Activated T-cell treated with anti-CD3 and anti-CD28 coated beads, Interleukin-2, amount 50 U/mL, for 1 hour (primary cell): ENCODE measurements at places on chromosomes 2 and 18.
A peak's percentile ranks its signal among the peaks of the same experiment; 100 is the strongest.

DNA sequence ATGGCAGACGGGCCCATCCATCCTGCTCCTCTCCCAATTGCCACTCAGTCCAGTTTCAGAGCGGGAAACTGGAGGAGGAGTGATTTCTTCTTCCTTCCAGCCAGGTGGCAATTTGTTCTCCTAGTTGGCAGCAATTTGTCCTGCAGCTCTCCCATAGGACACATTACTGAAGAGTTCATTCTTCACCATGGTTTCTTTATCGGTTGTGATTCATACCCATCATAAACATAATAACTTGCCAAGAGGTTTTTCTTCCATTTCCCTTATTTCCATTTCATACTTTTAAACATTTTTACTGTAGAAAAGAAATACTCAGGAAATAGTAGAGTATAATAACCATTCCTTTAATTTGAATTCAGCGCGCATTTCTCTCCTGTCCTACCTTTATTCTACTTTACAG, 377.9 kb upstream of the RAB12 start:
- DNase-seq: no peak

GRCh38 chr2:174729797-174730697, 34.2 kb downstream of the CHRNA1 start:
- DNase-seq: peak; percentile 51

DNA sequence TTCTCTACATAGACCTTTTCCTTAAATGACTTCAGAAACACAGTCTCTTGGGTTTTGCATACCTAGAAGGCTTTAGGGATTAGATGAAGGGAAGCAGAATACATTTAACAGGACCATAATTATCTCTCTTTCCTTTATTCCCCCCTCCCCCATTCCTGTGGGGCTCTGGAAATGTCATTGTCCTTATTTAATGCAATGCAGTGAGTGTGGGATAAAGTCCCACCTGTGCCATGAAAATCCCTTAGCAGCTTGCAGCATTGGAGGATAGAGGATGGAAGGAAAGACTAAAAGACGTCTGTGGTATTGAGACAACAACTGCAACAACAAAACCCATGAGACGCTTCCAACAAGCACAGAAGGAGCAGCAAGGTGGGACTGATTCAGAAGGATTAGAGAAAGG, 117.8 kb upstream of the DCC start:
- no peak for DNase-seq

DNA sequence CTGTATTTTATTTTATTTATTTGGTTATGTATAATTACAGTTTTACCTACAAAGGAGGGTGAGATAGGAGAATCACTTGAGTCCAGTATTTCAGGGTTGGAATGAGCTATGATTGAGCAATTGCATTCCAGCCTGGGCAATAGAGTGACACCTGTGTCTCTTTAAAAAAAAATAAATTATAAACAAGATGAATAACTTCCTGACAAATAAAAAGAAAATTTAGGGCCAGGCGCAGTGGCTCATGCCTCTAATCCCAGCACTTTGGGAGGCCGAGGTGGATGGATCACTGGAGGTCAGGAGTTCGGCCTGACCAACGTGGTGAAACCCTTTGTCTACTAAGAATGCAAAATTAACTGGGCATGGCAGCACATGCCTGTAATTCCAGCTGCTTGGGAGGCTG, 17.3 kb downstream of the MTA3 start:
- no peak for DNase-seq

DNA sequence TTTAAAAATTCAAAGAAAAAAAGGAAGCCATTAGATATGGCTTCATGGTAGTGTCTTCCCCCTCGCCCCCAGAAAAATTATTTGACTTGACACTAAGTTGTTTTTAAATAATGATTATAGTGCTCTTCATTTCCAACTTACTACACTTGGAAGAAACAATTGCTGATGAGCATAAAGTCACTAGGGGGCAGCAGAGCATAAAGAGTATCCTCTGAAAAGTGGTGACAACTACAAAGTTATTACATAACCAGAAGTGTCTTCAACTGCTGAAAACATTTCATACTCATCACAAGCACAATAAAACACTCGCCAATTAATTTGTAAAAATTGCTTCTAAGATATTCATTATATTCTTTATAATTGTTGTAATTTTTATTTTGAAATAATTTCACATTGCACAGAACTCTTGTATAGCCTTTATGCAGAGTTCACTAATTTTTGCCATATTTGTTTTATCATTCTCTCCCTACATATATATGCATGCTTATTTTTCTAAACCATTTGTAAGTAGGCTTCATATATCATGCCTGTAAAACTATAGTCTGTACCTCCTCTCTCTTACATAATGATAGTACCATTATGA, 54.9 kb downstream of the EXOC6B start:
- DNase-seq: no peak

GRCh38 chr2:96594691-96595152, 43.4 kb downstream of the KANSL3 start:
- no peak for DNase-seq

DNA sequence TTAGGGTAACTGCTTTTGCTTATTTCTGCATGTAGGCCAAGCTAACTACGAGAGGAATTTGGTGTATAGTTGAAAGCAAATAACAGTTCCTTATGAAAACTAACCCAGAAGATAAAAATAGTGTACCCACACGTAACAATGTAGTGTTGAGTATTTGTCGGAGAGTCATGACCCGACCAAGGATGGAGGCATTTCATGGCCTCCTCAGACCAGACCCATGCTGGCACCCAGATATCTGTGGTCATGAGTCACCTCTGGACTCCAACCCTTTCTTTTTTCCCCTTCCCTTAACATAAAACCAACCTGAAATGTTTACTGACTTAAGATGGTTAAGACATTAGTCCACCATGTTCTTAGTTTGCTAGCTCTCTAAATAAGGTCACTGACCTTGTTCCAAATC, 318.7 kb downstream of the NOL4 start:
- no peak for DNase-seq

GRCh38 chr2:9410108-9410507, 13.2 kb downstream of the ITGB1BP1 start:
- no peak for DNase-seq

DNA sequence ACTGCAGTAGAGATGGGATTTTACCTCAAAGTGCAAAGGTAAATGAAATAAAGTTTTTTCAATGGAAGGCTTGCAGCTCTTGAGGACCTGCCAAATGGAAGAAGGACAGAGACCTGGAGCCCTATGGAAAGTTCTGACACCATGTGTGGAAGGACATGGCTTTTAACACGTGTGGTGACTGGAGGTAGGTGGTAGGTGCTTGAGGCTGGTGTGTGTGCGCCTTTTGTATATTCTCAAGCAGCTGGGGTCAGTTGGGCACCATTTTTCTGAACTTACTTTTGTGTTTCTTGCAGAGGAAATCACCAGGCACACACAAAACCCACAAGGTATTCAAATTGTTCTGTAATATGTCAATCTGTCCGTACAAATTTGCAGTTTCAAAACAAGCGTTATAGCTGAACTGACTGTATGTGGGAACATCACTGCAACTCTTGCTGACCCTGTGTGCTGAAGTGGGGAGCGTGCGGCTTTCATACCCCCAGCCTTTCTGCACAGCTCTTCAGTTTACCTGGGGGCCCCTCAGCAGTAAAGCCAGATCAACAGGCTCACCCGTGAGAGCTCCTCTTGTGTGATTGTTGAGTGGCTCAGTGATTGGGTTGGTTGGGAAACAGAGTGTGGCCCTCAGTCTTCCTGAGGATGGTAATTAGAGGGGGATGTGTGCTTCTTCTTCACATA, 363 bp downstream of the GREB1 start:
- no peak for DNase-seq

- no peak for DNase-seq
These were observed 171.9 kb downstream of the GALNT1 start for GRCh38 chr18:35753306-35753910.

GRCh38 chr2:509888-510287, 167.3 kb downstream of the TMEM18 start:
- DNase-seq: no peak

GRCh38 chr2:41605914-41606313, 441.9 kb upstream of the PKDCC start:
- DNase-seq: no peak

GRCh38 chr2:207484444-207485391, 45.0 kb upstream of the CREB1 start:
- no peak for DNase-seq

- DNase-seq: no peak
These were observed 264.1 kb downstream of the EXOC6B start for GRCh38 chr2:72561621-72562318.

DNA sequence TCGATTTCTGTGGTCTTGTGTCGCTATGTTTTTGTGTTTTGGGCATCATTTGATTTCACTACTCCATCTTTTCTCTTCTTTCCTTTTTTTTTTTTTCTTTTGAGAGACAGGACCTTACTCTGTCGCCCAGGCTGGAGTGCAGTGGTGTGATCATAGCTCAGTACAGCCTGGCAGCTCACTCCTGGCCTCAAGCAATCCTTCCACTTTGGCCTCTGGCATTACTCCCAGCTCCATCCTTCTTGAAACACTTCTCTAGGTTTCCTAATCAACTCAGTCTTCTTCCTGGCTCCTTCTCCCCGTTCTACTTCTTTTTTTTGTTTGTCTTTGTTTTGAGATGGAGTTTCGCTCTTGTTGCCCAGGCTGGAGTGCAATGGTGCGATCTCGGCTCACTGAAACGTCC, 26.5 kb downstream of the TCF23 start:
- DNase-seq: no peak

GRCh38 chr2:238244151-238244550, 4.3 kb upstream of the HES6 start:
- DNase-seq: no peak

GRCh38 chr2:152319822-152320570, 15.0 kb upstream of the FMNL2 start:
- no peak for DNase-seq

GRCh38 chr2:188199716-188200128, 92.0 kb upstream of the GULP1 start:
- DNase-seq: no peak

- DNase-seq: no peak
These were observed 64.5 kb downstream of the ZFP36L2 start for GRCh38 chr2:43161650-43162510.

- DNase-seq: no peak
These were observed 13.2 kb downstream of the FBXO48 start for GRCh38 chr2:68453761-68454360.

DNA sequence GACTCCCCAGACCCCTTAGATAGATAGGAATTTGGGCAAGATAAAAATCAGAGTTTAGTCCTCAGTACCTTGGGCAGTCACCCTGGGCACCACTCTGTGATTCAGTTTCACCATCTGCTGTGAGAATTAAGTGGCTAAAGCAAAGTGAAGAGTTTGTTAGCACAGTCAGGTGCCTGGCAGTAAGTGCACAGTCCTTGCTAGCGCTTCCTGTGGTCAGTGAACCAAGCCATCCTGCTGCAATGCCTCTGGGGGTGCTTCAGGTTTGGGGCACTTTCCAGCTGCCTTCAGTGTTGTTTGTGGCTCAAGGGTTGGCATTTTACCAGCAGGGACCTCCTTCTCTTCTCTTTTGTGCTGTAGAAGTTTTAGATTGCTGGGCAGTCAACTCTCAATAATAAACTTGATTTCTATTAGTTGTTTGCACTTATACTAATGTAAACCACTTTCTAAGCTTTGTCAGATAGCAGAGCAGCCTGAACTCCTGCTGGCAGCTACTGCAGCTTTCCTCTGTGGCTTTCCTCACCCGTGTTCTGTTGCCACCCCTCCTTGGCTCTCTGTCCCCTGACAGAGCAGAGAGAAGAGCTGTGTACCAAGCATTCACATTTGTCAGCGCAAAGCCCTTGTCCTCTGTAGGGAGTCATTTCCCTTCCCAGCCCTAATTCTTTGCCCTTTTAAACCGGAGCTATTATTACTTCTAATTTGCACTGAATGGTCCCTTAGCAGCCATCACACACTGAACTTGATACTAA, 48.4 kb upstream of the RMP24 start:
- DNase-seq: no peak

GRCh38 chr2:151649966-151650365, 84.3 kb downstream of the NEB start:
- no peak for DNase-seq

GRCh38 chr2:166112193-166112605, 15.6 kb downstream of the SCN1A start:
- no peak for DNase-seq

DNA sequence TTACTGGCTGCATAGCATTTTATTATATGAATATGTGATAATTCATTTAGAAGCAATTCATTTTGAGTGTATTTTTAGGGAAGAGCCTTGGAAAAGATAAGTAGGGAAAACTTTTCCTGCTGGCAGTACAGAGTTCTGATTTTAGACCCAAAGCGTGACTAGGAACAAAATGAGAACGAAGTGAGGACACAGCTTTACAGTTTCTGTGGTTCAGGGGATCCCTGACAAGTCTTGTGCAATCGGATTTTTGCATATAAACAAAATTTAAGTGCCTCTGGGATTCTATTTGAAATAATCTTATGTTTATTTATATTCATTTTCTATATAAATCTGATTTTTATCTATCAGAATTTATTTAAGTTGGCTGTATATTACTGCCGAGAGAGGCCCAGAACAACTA, 389.1 kb downstream of the LRRTM1 start:
- DNase-seq: no peak

GRCh38 chr2:237306083-237306786, 107.7 kb downstream of the COL6A3 start:
- DNase-seq: no peak

DNA sequence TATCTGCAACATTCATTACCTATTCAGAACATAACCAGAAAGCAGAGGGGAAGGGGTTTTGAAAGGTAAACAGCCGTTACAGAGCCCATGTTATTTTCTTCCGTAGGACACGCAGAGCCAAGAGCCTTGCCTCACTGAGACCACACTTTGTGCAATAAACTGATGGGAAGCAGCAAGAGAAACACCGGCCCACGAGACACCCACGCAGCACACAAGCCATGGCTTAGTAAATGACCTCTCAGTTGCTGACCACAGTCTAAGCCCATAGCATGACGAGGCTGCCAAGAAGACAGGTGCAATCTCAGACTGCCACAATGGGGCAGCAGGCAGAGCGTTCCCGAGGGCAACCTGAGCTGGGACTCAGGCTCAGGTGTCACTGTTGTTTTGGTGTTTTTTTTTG, 59.6 kb downstream of the CABYR start:
- no peak for DNase-seq

GRCh38 chr2:241639385-241639784, 1.9 kb downstream of the ATG4B start:
- no peak for DNase-seq

GRCh38 chr18:27017901-27018500, 152.5 kb upstream of the AQP4 start:
- no peak for DNase-seq

DNA sequence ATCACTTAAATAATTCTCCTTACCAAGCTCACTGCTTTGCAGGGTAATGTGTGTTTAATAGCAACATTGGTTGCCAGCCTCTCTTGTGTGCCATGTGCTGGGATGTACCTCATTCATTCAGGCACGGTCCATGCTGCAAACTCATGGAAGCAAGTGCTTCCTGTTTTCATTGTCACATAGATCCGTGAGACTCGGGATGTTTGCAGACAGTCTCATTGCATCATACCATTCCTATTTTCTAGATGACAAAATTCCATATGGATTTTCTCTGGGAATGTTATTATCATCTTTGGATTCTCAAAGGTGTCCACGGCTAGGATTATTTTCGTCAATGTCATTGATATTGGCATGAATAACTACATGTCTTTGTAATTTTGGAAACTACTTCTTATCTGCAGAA, 60.0 kb upstream of the HDAC4 start:
- no peak for DNase-seq
